ENCODE measurements at places on chromosomes 5 and 9. TPM values are rescaled to one million over a fixed set of nuclear protein-coding genes. Genes with fewer than 3 reads are reported as not detected.

DNA sequence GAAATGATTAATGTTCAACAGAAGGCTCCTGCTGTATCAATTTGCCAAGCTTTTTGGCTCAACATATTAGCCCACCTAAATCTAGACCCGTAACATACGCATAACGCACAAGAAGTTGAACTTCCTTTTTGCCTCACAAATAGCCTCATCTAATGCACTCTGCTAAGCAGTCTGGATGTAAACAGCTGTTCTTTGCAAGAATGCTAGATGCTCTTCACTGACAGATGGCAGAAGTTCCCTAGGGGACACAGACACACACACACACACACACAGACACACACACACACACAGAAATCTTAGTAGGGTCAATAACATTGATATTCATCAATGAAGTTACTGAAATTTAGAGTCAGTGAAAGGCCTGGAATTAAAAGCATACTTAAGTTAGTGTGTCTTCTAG, 13.2 kb upstream of the PCA3 start:
- no peak for DNase-seq

GRCh38 chr9:111891910-111892499, 4.6 kb upstream of the UGCG start:
- no peak for DNase-seq

GRCh38 chr5:38996123-38996522, 78.1 kb downstream of the RICTOR start:
- DNase-seq = no peak

DNA sequence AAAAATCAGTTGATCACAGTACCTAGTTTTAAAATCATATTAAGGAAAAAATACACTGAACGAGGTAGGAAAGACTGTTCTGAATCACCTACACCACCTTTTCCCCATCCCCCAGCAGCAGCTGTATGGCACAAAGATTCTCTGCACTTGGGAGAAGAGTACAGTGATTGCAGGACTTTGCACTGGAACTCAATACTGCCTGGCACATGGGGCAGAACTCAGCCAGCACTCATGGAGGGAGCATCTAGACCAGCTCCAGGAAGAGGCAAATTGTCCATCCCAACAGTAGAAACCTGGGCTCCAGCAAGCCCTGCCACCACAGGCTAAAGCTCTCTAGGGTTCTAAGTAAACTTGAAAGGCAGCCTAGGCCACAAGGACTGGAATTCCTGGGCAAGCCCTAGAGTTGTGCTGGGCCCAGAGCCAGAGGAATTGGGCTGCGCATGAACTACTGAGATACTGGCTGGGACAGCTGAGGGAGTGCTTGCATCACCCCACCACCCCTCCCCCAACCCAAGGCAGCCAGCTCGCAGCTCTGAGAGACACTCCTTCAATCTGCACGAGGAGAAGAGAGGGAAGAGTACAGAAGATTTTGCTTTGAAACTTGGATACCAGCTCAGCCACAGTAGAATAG, 654.4 kb upstream of the CDH6 start:
- peak; percentile 69 for DNase-seq

DNA sequence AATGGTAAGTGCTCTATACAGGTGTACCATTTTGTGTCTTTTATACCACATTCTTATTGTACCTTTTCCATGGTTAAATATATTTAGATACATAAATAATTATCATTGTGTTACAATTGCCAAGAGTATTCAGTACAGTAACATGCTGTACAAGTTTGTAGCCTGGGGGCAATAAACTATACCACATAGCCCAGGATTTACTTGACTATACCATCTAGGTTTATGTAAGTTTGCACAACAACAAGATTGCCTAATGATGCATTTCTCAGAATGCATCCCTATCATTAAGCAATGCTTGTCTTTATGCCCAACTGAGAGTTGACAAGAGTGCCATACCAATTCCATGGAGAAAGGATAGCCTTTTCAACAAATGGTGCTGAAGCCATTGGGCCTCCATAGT, 136.7 kb upstream of the PJA2 start:
- DNase-seq = peak; percentile 45

- peak; percentile 65 for DNase-seq
Observed at GRCh38 chr9:36268007-36268427, 9.8 kb upstream of the GNE start.

DNA sequence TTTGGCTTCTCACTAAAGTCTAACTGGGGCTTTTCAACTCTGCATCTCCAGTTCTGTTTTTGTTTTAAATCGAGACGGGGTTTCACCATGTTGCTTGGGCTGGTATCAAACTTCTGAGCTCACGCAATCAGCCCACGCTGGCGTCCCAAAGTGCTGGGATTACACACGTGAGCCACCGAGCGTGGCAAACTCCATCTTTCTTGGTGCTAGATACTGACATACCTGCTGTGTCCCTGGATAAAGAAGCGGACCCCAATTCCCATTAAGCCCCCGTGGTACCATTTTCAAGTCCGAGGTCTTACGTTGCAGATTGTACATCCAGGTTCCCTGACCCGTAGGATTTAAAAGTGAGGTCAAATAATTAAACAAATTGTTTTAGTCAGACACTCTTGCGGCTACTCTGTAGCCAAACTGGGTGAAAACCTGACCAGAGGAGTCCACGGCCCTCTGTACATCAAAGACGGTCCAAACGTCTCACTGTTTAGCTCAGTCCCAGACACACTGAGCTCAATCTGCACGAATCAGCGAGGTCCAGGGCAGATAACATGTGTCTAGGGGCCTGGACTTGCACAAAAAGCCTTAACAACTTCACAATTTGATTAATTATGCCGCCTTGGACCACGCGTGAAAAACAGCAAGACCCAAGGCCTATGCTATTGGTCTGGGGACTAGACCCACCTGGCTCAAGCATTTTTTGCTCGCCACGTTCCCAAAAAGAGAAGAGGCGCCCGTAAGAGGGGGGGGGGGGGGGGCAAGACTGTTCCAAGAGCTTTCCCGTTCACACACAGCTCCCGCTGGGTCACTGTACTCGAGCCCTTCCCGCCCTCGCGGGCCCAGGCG, 727 bp upstream of the DNAJA1 start:
- no peak for DNase-seq

- DNase-seq = no peak
Observed at GRCh38 chr9:89480825-89481537, 16.9 kb downstream of the SEMA4D start.

GRCh38 chr9:2486988-2487387, 134.6 kb upstream of the VLDLR start:
- no peak for DNase-seq

- DNase-seq = no peak
Observed at GRCh38 chr5:1468247-1468612, 23.0 kb upstream of the SLC6A3 start.

The NCBP1 gene
- 38.5 TPM for total RNA-seq

The LCN10 gene
- total RNA-seq = not detected

The NAIF1 gene
- total RNA-seq = 8.0 TPM

Measured in foreskin keratinocyte (primary cell).